ENCODE measurements at places on chromosomes 6 and 20.

DNA sequence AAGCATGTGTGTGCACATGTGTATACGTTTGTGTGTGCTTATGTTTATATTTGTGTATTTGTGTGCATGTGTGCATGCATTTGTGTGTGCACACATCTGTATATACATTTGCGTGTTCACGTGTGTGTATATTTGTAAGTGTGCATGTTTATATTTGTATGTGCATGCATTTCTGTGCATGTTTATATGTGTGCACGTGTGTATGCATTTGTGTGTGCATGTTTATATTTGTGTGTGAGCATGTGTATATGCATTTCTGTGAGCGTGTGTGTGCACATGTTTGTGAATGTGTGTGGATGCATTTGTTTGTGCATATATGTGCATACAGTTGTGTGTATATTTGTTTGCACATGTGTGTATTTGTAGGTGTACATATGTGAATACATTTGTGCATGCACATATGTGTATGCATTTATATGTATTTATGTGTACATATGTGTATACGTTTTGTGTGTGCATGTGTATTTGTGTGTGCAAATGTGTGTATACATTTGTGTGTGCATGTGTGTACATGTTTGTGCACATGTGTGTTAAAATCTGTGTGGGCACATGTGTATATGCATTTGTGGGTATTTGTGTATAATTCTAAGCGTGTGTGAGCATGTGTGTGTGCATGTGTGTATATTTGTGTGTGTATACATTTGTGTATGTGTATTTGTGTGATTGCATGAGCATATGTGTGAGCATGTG is 140.4 kb upstream of the AFDN start:
- DNase-seq = no peak

DNA sequence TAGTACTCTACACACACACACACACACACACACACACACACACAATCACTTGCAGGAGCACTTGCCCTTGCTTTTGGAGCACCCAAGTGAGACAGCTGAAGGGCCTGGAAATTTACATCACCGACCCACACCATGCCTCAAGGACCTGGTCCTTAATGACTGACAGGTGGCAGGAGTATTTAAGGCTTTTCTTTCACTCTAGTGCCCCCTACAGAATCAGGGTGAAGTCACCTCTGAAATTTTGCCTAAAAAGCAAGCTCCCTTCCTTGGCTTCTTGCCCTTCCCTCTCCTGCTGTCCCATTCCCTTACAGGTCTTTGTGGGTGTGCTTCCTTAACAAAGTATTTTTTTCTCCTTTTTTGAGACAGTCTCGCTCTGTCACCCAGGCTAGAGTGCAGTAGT is 353.5 kb upstream of the IRAK1BP1 start:
- no peak for DNase-seq

- no peak for DNase-seq
Measured at GRCh38 chr6:45305546-45305945, 22.6 kb upstream of the RUNX2 start.

- no peak for DNase-seq
Measured at GRCh38 chr6:11858439-11858838, 79.8 kb upstream of the ADTRP start.

DNA sequence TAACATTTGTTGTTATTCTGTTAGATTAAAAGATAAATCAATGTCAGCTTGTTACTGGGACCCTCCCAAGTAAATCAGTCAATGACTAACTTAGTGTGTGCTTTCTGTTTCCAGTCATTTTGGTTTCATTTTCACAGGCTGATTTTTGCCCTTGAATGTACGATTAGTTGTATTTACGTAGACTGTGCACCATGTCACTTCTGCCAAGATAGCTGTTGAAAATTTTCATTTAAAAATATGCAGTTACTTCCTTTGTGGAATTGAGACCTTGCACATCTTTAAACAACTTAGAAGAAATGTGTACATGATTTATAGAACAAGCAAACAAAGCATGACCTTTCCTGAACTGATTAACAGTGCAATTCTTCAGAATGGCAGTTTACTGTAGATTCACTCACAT is 944.8 kb upstream of the CITED2 start:
- peak; percentile 8 for DNase-seq

Data from right renal pelvis (tissue), 4 donors.